Psoas muscle (tissue), 8 donors: ENCODE measurements at places on chromosomes 6 and 20. TPM values are rescaled to one million over a fixed set of nuclear protein-coding genes. Genes with fewer than 3 reads are reported as not detected.

GRCh38 chr6:152293404-152293803, 343.8 kb downstream of the SYNE1 start:
- H3K4me1 ChIP-seq, result peaks cover 15% of the 10 kb centered on the region
- peaks cover 2% of the 10 kb centered on the region for H3K36me3 ChIP-seq
- no peaks in the 10 kb centered on the region for H3K27me3 ChIP-seq
- peak overlapping the region; percentile 44 for H3K27ac ChIP-seq
- no peak overlapping the region for H3K4me3 ChIP-seq

- H3K36me3 ChIP-seq, result no peaks in the 10 kb centered on the region
- no peak overlapping the region for H3K27ac ChIP-seq
- H3K4me1 ChIP-seq, result peaks cover 9% of the 10 kb centered on the region
- DNase-seq, result no peak
- no peak overlapping the region for H3K4me3 ChIP-seq
- no peaks in the 10 kb centered on the region for H3K27me3 ChIP-seq
Measured at GRCh38 chr6:54003316-54003715, 107.9 kb upstream of the MLIP start.

Gene WFDC12
- total RNA-seq, result not detected

Gene MCHR2
- total RNA-seq, result not detected

Gene ENPP1
- total RNA-seq, result 1.7 TPM

DNA sequence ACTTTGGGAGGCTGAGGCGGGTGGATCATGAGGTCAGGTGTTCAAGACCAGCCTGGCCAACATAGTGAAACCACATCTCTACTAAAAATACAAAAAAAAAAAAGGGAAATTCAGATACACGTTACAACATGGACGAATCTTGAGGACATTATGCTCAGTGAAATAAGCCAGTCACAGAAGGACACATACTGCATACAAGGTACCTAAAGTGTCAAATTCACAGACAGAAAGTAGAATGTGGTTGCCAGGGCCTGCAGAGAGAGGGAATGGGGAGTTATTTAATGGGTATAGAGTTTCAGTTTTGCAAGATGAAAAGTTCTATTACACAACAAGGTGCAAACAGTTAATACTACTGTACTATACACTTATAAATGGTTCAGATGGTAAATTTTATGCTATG, 75.1 kb downstream of the SNX5 start:
- no peak overlapping the region for H3K27ac ChIP-seq
- no peak overlapping the region for H3K4me3 ChIP-seq
- DNase-seq, result no peak

Gene ATP6V1G2
- total RNA-seq, result 0.66 TPM

GRCh38 chr6:165245287-165245686, 64.1 kb downstream of the C6orf118 start:
- no peak for DNase-seq
- no peaks in the 10 kb centered on the region for H3K27me3 ChIP-seq
- peak overlapping the region; percentile 7 for H3K4me3 ChIP-seq

Gene ADIG
- not detected for total RNA-seq

GRCh38 chr20:17835934-17836300, 132.7 kb downstream of the SNX5 start:
- no peaks in the 10 kb centered on the region for H3K36me3 ChIP-seq
- H3K4me1 ChIP-seq, result peaks cover 12% of the 10 kb centered on the region
- peak overlapping the region; percentile 67 for H3K27ac ChIP-seq
- H3K4me3 ChIP-seq, result no peak overlapping the region
- DNase-seq, result no peak
- H3K27me3 ChIP-seq, result peaks cover under 1% of the 10 kb centered on the region

DNA sequence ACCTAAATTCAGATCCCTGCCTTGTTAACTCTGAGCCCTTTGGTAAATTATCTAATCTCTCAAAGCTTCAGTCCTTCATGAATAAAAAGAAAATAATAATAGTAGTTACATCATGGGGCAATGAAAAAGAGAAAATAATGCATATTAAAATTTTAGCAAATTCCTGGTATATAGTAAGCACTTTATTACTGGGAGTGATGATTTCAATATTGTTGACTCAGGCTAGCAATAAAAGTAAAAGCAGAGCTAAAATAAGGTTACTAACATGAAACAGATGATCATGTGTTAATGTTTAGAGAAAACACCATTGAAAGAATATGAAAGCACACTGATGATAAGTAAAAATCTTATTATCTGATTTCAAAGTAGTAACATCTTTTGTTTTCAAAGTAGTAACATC, 13.6 kb downstream of the GINS1 start:
- no peak overlapping the region for H3K4me3 ChIP-seq
- H3K27ac ChIP-seq, result no peak overlapping the region
- H3K27me3 ChIP-seq, result no peaks in the 10 kb centered on the region
- no peaks in the 10 kb centered on the region for H3K36me3 ChIP-seq

GRCh38 chr6:137175157-137175867, 1.9 kb upstream of the IL22RA2 start:
- no peaks in the 10 kb centered on the region for H3K27me3 ChIP-seq
- H3K4me1 ChIP-seq, result no peaks in the 10 kb centered on the region
- no peaks in the 10 kb centered on the region for H3K36me3 ChIP-seq
- DNase-seq, result no peak
- H3K4me3 ChIP-seq, result no peak overlapping the region

DNA sequence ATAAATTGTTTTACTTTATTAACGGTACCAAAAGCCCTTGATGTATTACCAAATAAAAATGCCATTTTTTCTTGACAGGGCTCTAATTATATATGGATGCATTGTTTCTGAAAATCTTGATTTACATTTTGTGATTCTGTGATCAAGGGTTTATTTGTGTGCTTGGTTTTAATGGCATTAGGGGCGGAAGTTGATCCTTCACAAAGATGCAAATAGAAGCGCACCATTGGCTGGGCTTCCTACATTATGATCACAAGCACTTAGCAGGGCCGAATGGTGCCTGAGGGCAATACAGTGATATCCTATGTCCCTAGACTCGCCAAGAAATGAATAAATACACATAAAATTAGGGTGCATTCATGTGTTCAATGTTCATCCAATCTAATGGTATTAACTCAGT, 172.9 kb upstream of the UST start:
- H3K4me3 ChIP-seq, result no peak overlapping the region
- no peaks in the 10 kb centered on the region for H3K36me3 ChIP-seq
- DNase-seq, result no peak
- no peak overlapping the region for H3K27ac ChIP-seq

DNA sequence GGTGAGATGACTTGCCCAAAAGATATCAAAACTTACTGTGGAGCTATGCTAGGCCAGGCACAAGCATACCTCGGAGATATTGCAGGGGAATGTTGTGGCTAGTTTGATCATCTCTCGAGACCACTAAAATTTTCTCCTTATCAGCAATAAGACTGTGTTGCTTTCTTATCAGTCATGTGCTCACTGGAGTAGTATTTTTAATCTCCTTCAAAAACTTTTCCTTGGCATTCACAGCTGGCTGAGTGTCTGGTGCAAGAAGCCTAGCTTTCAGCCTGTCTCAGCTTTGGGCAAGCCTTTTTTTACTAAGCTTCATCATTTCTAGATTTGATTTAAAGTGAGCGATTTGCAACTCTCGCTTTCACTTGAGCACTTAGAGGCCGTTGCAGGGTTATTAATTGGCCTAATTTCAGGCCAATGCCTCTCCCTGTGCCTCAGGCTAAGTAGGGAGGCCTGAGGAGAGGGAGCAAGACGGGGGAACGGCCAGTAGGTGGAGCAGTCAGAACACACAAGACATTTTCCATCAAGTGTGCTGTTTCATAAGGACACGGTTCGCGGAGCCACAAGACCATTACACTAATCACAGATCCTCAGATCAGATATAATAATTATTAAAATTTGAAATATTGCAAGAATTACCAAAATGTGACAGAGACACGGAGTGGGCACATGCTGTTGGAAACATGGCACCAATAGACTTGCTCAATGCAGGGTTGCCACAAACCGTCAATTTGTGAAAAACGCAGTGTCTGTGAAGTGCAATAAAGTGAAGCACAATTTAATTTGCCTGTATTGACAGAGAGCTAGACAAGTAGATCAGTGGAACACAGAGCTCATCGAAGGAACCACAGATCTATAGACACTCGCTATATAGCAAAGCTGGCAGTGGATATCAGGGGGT, 106.8 kb upstream of the SIRPG start:
- no peaks in the 10 kb centered on the region for H3K36me3 ChIP-seq
- no peaks in the 10 kb centered on the region for H3K4me1 ChIP-seq
- H3K27me3 ChIP-seq, result no peaks in the 10 kb centered on the region
- H3K4me3 ChIP-seq, result no peak overlapping the region
- H3K27ac ChIP-seq, result no peak overlapping the region

- no peaks in the 10 kb centered on the region for H3K27me3 ChIP-seq
- no peaks in the 10 kb centered on the region for H3K4me1 ChIP-seq
- no peak overlapping the region for H3K27ac ChIP-seq
Measured at GRCh38 chr20:48098866-48099265, 313.6 kb upstream of the SULF2 start.

Gene NHSL1
- total RNA-seq, result 1.8 TPM

Gene PACSIN1
- total RNA-seq, result not detected

Gene MTCH1
- 89.2 TPM for total RNA-seq

- peak; percentile 60 for DNase-seq
- no peaks in the 10 kb centered on the region for H3K36me3 ChIP-seq
Measured at GRCh38 chr6:82364087-82365015, 734 bp downstream of the TPBG start.

GRCh38 chr6:90127595-90127994, 169.0 kb downstream of the BACH2 start:
- no peak for DNase-seq
- H3K36me3 ChIP-seq, result no peaks in the 10 kb centered on the region
- H3K27me3 ChIP-seq, result no peaks in the 10 kb centered on the region
- H3K27ac ChIP-seq, result no peak overlapping the region
- H3K4me3 ChIP-seq, result no peak overlapping the region
- H3K4me1 ChIP-seq, result peaks cover 43% of the 10 kb centered on the region

Gene LY6G5C
- total RNA-seq, result 3.2 TPM

DNA sequence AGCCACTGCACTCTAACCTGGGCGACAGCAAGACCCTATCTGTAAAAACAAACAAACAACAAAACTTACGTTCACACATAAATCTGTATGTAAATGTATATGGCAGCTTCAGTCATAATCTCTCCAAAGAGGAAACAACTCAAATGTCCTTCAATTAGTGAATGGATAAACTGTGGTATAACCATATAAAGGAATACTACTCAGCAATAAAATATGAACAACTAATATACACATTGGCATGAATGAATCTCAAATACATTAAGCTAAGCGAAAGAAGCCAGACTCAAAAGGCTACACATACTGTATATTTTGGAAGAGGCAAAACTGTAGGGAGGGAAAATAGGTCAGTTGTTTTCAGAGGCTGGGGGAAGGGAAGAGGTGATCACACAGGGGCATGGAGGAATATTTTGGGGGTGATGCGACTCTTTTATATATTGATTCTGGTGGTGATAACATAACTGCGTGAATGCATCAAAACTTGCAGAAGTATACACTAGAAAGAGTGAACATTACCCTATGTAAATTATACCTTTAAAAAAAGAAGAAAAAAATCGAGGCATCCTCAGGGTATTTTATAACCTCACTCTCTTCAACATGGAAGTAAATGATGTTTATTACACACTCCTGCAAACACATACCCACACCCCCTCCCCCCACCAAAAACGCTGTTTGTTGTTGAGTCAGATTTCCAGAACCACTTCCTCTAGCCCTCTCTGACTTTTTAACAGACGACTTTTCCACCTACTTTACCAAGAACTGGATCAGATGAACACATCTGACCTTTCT, 115.2 kb upstream of the RNF24 start:
- H3K4me1 ChIP-seq, result no peaks in the 10 kb centered on the region
- no peaks in the 10 kb centered on the region for H3K36me3 ChIP-seq
- no peak overlapping the region for H3K4me3 ChIP-seq
- no peaks in the 10 kb centered on the region for H3K27me3 ChIP-seq

- no peak overlapping the region for H3K4me3 ChIP-seq
- peaks cover 79% of the 10 kb centered on the region for H3K36me3 ChIP-seq
- no peak for DNase-seq
- H3K27me3 ChIP-seq, result no peaks in the 10 kb centered on the region
Measured at GRCh38 chr20:20628314-20628713, 84.1 kb downstream of the RALGAPA2 start.

Gene UBE2J1
- 16.3 TPM for total RNA-seq

Gene POPDC3
- 80.1 TPM for total RNA-seq

- H3K27me3 ChIP-seq, result no peaks in the 10 kb centered on the region
- no peak overlapping the region for H3K27ac ChIP-seq
- no peak for DNase-seq
- H3K4me1 ChIP-seq, result no peaks in the 10 kb centered on the region
Measured at GRCh38 chr20:1450926-1451491, 15.6 kb downstream of the NSFL1C start.

DNA sequence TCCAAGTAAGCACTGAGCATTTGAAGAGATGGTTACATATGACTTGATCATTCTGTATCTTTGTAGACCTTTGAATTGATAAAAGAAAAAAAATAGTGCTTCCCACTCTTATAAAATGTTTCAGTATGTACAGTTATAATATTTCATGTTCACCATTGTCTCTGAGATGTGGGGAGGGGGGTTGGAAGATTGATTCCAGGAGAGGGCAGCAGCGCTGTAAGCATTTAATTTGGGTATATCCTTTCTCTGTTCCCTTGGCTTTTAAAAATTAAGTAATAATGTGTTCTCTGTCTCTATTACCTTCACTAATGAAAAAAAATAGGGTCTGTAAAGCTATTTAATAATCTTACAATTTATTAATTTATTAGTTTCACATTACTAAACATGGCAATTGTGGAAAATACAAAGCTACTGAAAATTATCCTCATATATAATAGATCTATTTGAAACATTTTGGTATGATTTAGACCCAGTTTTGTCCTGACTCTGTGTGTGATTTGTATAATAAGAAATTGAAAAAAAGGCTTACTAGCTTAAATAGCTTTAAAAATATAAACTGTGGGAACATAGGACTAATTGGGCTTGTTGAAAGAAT, 341.2 kb downstream of the CDKAL1 start:
- H3K27ac ChIP-seq, result no peak overlapping the region
- H3K4me1 ChIP-seq, result peaks cover 4% of the 10 kb centered on the region
- H3K4me3 ChIP-seq, result no peak overlapping the region
- no peaks in the 10 kb centered on the region for H3K27me3 ChIP-seq
- no peak for DNase-seq

- no peaks in the 10 kb centered on the region for H3K27me3 ChIP-seq
- peaks cover 3% of the 10 kb centered on the region for H3K4me1 ChIP-seq
- H3K27ac ChIP-seq, result peak overlapping the region; percentile 66
- H3K4me3 ChIP-seq, result peak overlapping the region; percentile 63
Measured at GRCh38 chr6:151690768-151691562, 116.5 kb upstream of the ESR1 start.

Gene MKKS
- 10.5 TPM for total RNA-seq

GRCh38 chr6:125717120-125717731, 32.2 kb upstream of the HEY2 start:
- no peaks in the 10 kb centered on the region for H3K27me3 ChIP-seq
- no peaks in the 10 kb centered on the region for H3K4me1 ChIP-seq
- DNase-seq, result no peak
- no peak overlapping the region for H3K27ac ChIP-seq

GRCh38 chr6:144434308-144434990, 149.3 kb downstream of the UTRN start:
- H3K36me3 ChIP-seq, result peaks cover 57% of the 10 kb centered on the region
- H3K4me3 ChIP-seq, result no peak overlapping the region
- no peaks in the 10 kb centered on the region for H3K27me3 ChIP-seq
